Upper lobe of right lung (tissue), 1 donor: ENCODE measurements at places on chromosomes 12 and 14. TPM values are rescaled to one million over a fixed set of nuclear protein-coding genes. Genes with fewer than 3 reads are reported as not detected.

DNA sequence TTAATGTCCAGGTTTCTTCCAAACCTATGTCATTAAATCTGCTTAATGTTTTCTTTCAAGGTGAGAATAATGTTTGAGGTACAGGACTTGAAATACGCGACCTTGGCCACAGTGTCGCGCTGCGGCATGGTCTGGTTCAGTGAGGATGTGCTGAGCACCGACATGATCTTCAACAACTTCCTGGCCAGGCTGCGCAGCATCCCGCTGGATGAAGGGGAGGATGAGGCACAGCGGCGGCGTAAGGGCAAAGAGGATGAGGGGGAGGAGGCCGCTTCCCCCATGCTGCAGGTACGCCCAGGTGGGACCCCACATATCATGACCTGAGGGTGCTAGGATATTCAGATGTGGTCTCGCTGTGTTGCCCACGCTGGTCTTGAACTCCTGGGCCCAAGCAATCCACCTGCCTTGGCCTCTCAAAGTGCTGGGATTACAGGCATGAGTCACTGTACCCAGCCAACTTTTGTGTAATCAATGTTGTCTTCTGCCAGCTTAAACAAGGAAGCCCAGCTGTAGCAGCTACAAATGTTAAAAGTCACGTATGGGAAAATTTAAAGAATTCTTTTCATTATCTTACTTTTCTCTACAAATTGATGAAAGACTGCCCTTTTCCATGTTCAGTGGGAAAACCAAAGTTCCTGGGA, 50.8 kb downstream of the DYNC1H1 start:
- peaks cover 100% of the 10 kb centered on the region for H3K36me3 ChIP-seq
- H3K4me1 ChIP-seq, result no peaks in the 10 kb centered on the region
- H3K27ac ChIP-seq, result no peak overlapping the region
- DNase-seq, result no peak

- no peak overlapping the region for H3K4me3 ChIP-seq
- no peak overlapping the region for H3K27ac ChIP-seq
- peak; percentile 40 for DNase-seq
- peaks cover 33% of the 10 kb centered on the region for H3K27me3 ChIP-seq
Measured at GRCh38 chr14:104142136-104142945, 4.0 kb downstream of the KIF26A start.

- no peak overlapping the region for H3K4me3 ChIP-seq
- no peaks in the 10 kb centered on the region for H3K27me3 ChIP-seq
- no peak overlapping the region for H3K27ac ChIP-seq
- no peak for DNase-seq
- no peaks in the 10 kb centered on the region for H3K4me1 ChIP-seq
Measured at GRCh38 chr14:93375673-93376156, 28.7 kb downstream of the COX8C start.

DNA sequence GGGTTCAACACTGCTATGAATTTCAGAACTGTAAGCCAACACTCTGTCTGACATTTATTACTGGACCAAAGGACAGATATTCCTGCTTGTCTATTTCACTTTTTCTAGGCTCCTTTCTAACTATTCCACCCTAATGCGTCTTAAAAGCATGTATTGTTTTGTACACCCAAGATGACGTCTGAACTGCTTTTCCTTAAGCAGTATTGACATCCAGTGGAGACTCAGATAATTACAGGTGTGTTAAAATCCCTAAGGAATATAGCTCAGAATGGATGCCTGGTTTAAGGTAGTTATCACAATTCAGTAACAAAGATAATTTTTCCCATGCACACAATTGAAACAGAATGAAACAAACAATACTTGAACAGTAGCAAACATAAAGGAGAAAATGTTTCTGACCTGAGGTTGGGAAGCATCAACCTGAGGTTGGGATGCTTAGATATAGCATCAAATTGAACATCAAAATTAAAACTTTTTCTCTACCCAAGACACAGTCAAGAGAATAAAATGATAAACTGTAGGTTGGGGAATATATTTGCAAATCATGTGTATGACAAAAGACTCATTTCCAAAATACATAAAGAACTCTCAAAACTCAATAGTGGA, 93.7 kb upstream of the PTPRR start:
- H3K27me3 ChIP-seq, result peaks cover 7% of the 10 kb centered on the region
- DNase-seq, result no peak
- no peaks in the 10 kb centered on the region for H3K4me1 ChIP-seq

Gene PKP2
- 1.9 TPM for total RNA-seq

- no peak overlapping the region for H3K27ac ChIP-seq
- no peak overlapping the region for H3K4me3 ChIP-seq
- no peaks in the 10 kb centered on the region for H3K27me3 ChIP-seq
- DNase-seq, result no peak
- no peaks in the 10 kb centered on the region for H3K36me3 ChIP-seq
- no peaks in the 10 kb centered on the region for H3K4me1 ChIP-seq
Measured at GRCh38 chr12:28936711-28937110, 212.4 kb upstream of the FAR2 start.

Gene TAS2R42
- total RNA-seq, result not detected
